Kasumi-1 (cell line): ENCODE measurements at places on chromosomes 2 and 18.

GRCh38 chr2:149739883-149740265 is 152.3 kb upstream of the MMADHC start:
- no peak for DNase-seq

- no peak for DNase-seq
Measured at GRCh38 chr2:140308706-140309105, 1528.5 kb upstream of the NXPH2 start.

DNA sequence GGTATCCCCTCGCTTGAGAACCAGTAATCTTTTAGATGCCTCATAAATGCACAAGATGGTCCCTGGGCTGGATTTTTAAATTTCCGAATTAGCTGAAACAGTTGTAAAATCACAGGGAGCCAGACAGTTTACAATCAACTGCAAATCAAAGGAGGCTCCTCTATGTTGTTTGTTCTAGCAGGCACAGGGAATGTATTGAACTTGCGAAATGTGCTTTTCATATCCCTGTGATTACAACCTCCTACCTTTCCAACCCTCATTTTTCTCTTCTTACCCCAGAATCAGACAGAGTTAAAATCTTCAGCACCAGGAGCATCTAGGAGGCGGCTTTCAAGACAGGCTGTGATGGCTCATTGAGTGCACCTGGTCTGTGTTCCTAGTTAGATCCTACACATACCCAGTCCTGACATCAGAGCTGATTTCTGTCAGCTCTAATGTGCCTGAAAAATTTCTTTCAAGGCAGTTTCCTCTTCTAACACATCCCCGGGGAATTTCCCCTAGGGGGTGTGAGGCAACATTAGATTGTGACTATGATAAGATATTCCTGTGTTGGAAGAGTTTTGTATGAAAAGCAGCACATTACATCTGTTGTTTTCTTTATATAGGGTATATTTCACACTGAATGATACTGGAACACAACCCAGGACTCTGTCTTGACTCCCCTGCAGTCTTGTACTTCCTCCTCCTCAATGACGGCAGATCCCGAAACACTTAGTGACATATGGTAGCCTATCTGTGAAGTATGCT is 17.9 kb upstream of the CAVIN2 start:
- no peak for DNase-seq

GRCh38 chr18:27094621-27095020 is 90.5 kb downstream of the CHST9 start:
- no peak for DNase-seq

DNA sequence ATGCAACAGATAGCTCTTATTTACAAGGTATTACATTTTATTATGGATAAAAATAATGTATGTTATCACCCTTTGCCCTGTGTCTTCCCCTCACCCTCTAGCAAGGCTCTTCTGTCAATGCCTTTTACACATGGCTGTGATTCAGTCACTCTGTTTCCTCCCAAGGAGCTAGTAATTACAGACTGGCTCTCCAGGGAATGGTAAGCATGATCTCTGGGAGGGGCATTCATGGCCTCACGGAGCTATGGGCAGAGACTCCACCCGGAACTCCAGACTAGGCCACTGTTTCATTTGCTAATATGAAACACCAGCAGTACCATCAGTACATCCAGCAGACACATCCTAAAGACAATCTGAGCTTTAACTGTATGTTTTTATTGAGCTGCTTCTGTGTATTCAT is 410.9 kb upstream of the CYRIA start:
- DNase-seq, result no peak

DNA sequence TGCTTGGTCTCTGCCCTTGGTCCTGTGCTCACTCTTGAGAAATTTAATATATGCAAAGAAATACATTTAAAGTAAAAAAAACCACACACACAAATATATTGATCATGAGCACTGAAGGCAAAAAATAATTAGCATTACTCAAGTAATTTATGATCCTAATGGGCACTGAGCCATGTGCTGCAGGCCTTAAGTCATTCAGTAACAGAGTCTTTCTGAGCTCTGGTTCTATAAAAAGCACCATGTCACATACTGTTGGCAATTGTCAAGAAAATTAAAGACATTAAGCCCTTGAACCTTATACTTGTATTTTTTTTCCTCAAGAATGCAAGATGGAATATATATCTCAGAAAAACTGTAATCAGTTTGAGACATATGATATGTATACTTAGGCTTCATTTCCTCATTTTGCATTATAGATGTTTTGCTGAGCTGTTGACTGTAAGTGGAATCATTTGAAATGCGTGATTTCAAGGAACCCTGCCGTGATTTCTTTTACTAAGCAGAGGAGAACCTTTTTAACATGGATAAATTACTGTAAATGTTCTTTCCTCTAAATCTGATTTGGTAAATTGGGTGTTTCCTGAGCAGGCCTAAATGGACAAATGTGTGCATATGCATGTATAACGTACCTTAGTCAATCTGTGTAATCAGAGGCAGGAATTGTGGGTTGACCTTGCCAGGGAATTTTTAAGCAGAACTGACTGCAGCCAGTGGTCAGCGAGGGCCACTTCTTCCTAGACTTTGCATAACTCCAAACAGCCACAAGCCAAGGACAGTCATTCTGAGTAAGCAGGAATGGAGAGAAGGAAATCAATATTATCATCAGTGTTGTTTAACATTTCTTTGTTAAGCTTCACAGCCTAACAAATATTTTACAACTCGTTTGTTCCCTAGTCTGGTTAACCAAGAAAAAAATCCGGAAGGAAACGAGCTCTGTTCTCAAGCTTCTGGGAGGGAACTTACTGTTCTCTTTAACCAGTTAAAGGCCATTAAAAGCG is 191.5 kb upstream of the ATP5MC3 start:
- peak; percentile 96 for DNase-seq

- no peak for DNase-seq
Measured at GRCh38 chr2:1477196-1478040, 64.2 kb downstream of the TPO start.

DNA sequence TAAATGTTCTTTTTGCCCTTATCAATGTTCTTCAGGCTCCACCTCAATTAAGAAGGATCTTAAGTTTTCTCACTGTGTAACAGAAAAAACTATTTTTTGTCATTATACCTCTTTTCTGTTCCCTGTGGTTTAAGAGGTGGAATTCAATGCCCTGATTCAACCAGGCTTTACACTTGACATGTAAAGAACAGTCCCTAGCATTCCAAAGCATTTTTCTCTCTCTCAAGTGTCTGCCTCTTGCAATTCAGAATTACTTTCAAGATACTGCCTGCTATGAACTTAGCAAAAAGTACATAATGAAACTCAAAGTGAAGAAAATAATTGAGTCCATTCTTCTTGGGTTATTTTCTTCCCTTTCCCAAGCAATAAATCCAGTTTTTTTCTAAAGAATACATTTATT is 160.6 kb upstream of the NOL4 start:
- no peak for DNase-seq

DNA sequence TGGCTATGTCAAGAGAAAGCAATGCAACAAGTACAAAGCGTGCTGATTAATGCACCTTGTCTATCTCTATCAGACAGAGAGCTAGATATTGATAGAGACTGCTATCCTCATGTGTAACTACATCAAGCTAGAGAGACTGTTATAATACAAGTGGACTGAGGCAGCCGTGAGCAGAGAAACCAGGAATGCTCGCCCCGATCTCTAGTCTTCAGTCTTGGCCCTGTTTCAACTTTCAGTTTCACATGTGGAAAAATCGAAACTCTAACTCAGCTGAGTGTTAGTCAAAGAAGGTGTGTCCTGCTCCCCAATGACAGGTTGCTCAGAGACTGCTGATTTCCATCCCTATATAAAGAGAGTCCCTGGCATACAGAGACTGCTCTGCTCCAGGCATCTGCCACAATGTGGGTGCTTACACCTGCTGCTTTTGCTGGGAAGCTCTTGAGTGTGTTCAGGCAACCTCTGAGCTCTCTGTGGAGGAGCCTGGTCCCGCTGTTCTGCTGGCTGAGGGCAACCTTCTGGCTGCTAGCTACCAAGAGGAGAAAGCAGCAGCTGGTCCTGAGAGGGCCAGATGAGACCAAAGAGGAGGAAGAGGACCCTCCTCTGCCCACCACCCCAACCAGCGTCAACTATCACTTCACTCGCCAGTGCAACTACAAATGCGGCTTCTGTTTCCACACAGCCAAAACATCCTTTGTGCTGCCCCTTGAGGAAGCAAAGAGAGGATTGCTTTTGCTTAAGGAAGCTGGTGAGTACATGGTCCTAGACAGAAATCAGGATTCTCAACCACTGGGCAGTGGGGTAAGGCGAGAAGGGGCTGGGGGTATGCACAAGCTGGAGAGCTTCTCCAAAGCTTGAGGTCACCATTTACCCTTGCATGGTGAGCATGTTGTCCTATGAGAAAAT is at the start of gene RSAD2:
TSS of gene RSAD2 (plus strand) at position 376 of the 903 bp plus-strand sequence. CDS start at position 400, 24 bp downstream.
- peak; percentile 18 for DNase-seq

DNA sequence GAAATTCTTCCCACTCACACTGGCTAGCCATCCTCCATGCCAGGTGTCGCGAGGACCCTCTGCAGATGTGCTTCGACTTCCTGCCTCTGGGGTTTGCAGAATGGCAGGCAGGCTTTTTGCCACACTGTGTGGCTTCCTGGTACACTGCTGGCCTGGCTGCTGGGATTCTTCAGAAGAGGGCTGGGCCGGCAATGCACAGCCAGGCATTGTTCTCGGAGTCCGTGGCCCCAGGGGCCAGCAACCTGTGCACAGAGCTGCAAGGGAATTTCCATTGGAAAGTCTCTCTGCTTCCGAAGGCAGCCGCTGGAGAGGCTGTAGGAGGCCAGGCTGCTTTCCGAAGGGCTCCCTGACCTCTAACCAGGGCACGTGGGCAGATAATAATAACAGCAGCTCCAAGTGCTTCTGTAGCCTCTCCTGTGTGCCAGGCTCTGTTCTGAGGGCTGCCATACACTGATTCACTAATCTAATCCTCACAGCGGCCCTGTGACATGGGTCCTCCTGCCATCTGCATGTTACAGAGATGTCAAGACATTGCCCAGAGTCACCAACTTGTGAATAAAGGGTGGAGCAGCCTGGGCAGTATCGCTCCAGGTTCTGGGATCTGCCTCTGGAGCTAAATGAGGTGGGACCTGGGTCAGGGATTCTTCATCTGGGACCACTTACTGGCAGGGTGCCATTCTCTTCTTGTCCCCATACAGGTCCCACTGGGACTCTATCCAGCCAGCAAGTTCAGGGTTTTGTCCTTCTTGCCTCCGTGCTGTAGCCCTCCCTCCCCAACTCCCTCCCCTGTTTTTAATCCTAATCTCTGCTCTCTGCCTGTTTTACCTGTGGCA is 5.0 kb downstream of the LDLRAD4 start:
- DNase-seq, result no peak

- DNase-seq, result no peak
Measured at GRCh38 chr2:85914922-85915321, 26.1 kb upstream of the ST3GAL5 start.

GRCh38 chr2:86617153-86617552 is 6.5 kb downstream of the RNF103 start:
- no peak for DNase-seq

DNA sequence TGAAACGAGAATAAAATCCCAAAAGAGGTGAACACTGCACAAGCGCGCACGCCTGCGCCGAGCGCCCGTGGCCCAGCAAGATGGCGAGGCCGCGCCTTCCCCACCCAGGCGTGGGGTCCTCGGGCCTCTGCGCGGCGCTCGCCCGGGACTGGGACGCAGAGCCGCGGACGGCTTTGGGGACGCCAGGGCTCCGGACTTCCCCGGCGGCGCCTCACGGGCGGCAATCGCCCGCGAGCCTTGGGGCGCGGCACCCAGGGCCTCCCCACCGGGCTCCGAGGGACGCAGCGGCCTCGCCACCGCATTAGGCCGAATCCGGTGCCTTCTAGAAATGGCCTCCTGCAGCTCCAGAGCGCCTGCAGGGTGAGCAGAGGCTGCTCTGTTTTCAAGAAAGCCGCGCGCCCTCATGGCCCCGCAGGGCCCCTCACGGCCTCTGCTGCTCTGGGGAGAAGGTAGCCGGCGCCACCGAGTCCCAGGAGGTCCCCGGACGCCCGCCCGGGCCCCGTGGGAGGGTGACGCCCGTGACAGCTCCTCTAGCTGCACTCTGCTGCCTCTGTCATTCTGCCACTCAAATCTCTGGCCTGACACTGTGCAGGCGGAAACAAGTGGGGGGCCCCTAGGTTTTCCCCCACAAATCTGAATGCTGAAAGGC is 35.9 kb upstream of the POMC start:
- DNase-seq, result no peak

DNA sequence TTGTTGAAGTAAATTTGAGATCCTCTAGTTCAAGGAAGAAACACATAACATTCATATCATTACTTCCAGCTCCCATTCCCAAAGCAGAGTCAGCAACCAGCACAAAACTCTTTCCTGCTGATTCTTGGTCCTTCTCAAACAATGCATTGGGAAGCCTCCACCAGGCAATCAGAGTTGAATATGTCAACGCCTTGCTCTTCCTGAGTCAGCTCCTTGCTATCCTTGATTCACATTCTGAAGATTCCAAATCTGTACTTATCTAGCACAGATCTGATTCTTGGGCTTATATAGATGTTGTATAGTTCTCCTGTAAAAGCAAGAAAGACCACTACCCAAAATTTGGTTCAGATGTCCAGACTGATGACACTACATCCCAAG is 29.6 kb downstream of the CFAP210 start:
- DNase-seq, result no peak

DNA sequence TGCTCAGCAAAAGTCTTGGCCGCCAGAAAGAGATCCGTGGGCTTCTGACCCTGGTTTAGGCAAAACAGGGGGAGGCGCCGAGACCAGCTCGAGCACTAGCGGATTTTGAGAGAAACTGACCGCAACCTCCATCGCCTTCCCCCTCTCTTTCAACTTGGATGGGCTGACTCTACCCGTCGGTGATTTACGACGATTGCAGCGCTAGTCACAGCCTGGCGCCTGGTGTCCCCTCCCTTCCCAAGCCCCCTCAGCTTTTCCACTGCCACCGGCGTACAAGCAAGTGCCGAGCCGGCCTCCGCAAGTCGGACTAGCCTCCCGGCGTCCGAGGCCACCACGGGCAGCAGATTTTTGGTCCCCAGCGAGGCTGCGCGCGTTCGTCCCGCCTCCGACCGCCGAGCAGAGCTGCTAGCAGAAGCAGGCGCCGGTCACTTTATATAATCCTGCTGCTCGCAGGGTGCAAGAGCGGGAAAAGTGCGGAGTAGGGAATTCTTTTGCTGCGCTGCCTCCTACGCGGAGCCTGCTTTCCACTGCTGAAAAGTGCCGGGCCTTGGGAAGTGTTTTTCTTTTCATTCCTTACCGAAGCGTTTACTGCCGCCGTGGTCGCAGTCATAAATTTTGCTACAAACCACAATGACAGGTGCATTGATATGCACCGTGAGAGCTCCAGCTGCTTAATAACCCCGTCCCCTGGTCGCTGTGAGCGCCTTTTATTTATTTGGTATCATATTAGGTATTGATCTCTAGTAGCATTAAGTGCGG is 7.7 kb downstream of the HOXD3 start:
- no peak for DNase-seq

GRCh38 chr2:126707191-126707590 is 51.2 kb downstream of the GYPC start:
- no peak for DNase-seq

DNA sequence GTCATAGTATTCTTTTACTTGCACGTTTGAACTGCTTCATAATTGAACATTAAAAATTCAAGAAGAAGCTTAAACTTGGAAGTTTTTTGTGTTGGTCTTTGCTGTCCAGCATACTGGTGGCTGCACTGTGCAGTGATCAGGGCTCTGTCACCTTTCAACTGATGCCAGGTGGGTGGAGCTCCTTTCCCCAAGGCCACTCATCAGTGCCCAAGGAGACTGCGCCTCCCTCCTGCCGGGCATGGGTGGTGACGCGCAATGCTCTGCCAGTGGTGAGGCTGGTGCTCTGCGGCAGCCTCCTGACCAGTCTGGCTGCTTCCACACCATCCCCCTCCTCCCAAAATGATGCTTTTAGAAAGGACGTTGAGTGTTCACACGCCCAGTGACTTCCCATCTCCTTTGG is 16.0 kb upstream of the LDLRAD4 start:
- no peak for DNase-seq

- DNase-seq, result no peak
Measured at GRCh38 chr18:44871771-44872170, 191.1 kb downstream of the SETBP1 start.
